ENCODE measurements at places on chromosomes 13 and 19.

DNA sequence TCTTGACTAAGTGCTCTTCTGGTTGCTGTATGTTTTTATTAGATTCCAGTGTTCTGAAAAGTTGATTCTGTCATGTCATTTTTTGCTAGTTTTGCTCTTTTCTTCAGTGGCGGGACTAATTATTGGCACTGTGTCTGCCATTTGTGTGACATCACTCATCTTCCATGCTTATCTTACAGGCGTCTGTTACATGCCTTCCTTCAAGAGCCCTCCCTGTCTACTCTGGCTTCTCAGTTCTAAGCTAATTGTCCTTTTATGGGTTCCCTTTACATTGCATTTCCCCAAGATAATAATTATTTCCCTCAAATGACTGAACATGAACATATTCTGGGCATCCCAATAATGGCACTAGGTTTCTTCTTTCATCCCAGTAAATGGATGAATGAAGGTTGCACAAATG lies 459.1 kb downstream of the DCT start:
- no peak for DNase-seq

GRCh38 chr13:51243832-51244231 lies 21.6 kb downstream of the FAM124A start:
- DNase-seq = no peak

- no peak for DNase-seq
Measured at GRCh38 chr19:58332697-58333096, 5.9 kb downstream of the ZSCAN22 start.

DNA sequence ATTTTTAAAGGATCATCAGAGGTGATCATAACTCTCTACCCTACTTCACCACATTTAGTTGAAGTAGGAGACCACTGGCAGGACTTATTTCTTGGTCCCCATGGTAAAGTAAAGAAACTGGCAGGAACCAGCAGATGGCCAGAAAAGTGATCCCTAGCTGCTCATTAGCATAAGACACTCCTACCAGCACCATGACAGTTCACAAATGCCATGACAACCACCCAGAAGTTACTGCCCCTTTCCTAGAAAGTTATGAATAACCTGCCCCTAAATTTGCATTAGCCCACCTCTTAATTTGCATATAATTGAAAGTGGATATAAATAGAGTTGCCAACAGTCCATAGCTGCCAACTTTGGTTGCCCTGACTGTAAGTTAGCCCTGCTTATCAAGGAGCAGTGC lies 18.4 kb upstream of the RUBCNL start:
- DNase-seq = no peak

- DNase-seq = no peak
Measured at GRCh38 chr19:6271721-6272410, 7.9 kb downstream of the MLLT1 start.

GRCh38 chr19:1883784-1884183 lies 1.5 kb downstream of the ABHD17A start:
- no peak for DNase-seq
